Esophagus squamous epithelium (tissue), 5 donors: ENCODE measurements at places on chromosomes 2 and 18.

DNA sequence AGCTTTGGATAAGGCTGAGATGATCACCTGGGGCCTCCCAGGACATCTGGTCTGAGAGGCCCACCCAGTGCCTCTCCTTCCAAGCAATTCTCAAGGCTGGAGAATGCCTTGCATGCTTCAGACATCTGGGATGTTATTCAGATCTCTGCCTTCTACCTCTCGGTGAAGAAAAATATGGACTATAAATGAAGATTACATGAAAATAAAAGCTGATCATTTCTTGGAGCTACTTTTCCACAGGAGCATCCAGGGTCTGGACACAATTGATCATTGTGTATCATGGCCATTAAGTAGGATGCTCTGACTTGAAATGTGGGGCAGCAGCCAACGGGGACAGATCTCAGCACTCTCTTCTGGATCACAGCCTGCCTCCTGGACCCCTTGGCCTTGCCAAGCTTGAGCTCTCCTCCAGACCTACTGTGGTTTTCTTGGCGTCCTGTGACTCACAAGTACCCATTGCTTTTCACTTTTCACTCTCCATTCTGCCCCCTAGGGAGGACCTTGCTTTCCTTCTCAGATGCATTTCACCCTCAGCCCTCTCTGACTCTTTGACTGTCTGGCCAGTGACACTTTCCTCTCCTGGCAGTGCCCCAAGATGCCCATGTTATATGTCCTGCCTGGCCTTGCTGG lies 203.1 kb downstream of the INSIG2 start:
- no peak for DNase-seq

GRCh38 chr2:154307007-154307406 lies 391.5 kb upstream of the KCNJ3 start:
- no peak for DNase-seq

GRCh38 chr2:26776195-26776800 lies 9.6 kb upstream of the CENPA start:
- DNase-seq: no peak

- no peak for DNase-seq
Observed at GRCh38 chr2:238883421-238883901, 35.6 kb downstream of the TWIST2 start.

GRCh38 chr2:30930716-30931115 lies 123.5 kb upstream of the CAPN13 start:
- no peak for DNase-seq

GRCh38 chr18:51480407-51481261 lies 283.2 kb upstream of the MEX3C start:
- DNase-seq: no peak

DNA sequence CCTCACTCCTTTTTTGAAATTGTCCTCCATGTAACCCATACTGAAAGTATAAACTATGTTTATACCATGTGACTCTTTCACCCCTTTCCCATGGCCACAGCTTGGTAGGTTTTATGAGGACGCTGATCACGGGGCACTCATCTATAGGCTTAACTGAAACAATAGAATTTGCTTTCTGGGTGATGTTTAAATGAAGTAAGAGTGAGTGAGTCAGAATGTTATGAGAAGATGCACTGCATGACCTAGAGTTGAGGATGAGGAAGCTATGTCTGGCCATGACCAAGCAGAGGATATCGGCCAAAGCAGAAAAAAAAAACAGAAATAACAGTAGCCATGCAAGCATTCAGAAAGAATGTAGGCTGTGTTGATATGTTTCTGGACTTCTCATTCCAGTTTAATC lies 34.9 kb downstream of the SCN1A start:
- no peak for DNase-seq

DNA sequence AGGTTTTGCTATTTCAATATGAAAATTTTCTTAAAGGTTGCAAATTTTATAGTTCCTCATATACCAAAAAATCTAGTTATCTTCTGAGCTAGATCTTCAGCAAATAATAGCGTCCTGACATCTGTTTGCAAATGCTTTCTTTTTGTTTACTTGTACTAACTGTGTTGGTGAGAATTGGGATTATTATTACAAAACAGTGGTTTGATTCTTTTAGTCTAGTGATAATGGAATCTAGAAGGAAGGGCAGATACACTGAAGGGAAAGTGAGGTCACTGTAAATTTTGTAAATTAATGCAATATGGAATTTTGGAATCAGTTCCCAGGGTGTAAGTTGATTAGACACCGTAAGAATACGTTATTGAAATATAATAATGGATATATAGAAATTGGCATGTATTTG lies 36.2 kb upstream of the NT5C1B start:
- no peak for DNase-seq

DNA sequence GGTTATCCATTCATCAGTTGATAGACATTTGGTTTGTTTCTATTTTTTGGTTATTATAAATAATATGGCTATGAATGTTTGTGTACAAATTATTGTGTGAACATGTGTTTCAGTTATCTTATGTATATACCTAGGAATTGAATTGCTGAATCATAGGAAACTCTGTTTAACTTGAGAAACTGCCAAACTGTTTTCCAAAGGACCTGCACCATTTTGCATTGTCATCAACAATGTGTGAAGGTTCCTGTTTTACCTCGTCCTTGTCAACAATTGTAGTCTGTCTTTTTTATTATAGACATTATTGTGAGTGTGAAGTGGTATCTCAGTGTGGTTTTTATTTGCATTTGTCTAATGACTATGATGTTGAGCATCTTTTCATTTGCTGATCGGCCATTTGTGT lies 17.1 kb downstream of the PDK1 start:
- DNase-seq: no peak

- DNase-seq: no peak
Observed at GRCh38 chr18:48021273-48021914, 90.9 kb upstream of the SMAD2 start.

GRCh38 chr2:208320686-208321085 lies 54.6 kb downstream of the PIKFYVE start:
- DNase-seq: no peak

GRCh38 chr2:239540174-239540573 lies 139.4 kb upstream of the HDAC4 start:
- DNase-seq: no peak

DNA sequence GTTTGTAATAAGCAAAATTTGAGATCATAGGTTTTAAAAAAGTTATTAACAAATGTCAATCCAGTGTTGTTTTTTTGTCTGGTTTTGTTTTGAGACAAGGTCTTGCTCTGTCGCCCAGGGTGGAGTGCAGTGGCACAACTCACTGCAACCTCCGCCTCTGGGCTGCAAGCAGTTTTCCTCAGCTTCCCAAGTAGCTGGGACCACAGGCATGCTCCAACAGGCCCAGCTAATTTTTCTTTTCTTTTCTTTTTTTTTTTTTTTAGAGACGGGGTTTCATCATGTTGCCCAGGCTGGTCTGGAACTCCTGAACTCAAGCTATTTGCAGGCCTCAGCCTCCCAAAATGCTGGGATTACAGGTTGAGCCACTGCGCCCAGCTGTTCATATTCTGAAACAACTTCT lies 31.3 kb downstream of the GALNT3 start:
- DNase-seq: no peak
